Aorta (tissue), 5 donors: ENCODE measurements at places on chromosomes 12 and 14.
A peak's percentile ranks its signal among the peaks of the same experiment; 100 is the strongest.

- no peak overlapping the region for H3K27ac ChIP-seq
- no peaks in the 10 kb centered on the region for H3K36me3 ChIP-seq
- H3K4me1 ChIP-seq = no peaks in the 10 kb centered on the region
- peak overlapping the region; percentile 21 for H3K4me3 ChIP-seq
- H3K27me3 ChIP-seq = no peaks in the 10 kb centered on the region
These were observed 114.7 kb upstream of the MYL2 start for GRCh38 chr12:111034886-111035577.

DNA sequence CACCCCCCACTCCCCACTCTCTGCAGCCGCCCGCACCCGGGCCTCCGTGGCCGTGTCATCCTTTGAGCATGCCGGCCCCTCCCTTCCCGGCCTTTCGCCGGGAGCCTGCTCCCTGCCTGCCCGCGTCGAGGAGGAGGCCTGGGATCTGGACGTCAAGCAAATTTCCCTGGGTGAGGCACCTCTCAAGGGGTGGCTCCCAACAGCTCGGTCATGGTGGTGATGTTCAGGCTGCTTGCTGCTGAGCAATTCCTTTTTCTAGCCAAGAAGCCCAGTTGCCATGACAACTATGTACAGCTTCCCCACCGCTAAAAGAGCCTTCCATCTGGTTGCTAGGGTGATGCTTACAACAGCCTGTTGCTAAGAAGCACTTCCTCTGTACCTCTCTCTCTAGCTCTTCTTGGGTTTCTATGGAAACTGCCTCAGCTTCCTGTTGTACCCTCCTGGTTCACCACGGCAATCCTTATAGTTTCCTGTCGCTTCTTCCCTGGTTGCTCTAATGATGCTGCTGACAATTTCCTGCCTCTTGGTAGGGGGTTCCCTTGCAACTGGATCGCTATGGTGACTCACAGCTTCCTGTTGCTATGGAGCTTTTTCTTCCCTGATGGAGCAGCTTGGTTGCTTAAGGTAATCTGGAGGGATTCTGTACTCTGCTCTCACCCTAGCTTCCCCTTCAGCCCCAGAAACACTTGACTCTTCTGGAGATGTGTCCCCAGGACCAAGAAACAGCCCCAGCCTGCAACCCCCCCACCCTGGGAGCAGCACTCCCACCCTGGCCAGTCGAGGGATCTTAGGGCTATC is 11.0 kb downstream of the ZNF219 start:
- H3K27ac ChIP-seq = no peak overlapping the region
- peak; percentile 66 for DNase-seq
- H3K4me3 ChIP-seq = no peak overlapping the region
- H3K36me3 ChIP-seq = peaks cover 10% of the 10 kb centered on the region
- no peaks in the 10 kb centered on the region for H3K4me1 ChIP-seq

DNA sequence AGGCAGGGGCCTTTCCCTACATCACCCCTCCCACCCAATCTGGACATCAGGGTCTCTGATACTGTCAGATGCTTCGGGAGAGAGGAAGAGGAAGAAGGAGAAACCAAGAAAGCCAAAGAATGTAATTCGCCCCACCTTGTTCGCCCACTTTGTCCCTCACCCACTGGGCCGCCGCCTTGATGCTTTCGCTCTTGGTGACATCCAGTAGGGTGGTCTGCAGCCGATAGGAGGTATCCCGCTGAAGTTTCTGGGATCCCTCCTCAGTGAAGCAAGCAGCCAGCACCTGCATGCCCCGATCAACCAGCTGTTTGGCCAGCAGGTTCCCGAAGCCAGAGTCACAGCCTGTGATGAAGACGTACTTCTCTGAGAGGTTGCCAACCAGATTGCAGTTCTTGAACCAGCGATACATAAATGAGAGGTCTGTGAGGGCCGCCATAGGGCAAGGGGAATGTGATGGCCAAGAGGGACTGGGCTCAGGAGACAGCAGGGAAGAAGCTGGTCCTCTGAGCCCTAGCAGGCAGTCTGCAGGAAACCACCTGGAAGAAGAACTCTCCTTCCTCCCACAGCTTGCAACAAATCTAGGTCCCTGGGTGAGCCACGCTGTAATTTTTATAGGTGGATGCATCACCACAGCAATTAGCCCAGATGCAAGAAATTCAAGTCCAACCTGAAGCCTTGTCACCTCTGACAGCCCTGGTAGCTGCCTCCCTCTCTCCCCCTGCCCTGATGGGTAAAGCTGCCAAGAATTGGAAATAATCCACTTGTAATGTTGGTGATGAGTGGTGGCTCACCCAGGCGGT is at the start of gene SDR9C7:
Gene SDR9C7 (minus strand): TSS at position 583 of the 800 bp plus-strand sequence. CDS start 147 bp downstream, at position 436.
- H3K4me3 ChIP-seq = no peak within 1 kb of the TSS
- no peaks in the 10 kb centered on the region for H3K27me3 ChIP-seq
- no peak within 1 kb of the TSS for H3K27ac ChIP-seq
- no peaks in the 10 kb centered on the region for H3K4me1 ChIP-seq

DNA sequence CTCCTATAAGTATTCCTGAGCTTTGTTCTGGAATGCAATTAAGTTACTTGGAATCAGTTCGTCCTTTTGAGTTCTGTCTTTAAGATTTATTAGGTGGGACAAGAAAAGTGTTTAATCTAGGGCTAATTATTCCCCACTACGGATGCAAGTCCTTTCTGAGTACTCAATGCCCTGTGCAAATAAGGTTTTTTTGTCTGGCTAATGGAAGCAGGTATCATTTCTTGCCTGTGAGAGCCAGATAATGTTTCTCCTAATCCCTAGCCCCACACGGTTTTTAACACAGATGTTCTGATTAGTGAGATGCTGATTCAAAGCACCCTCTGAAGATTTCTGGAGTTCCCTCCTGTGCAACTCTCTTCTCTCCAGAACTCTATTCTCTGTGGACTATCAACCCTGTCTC is 296.6 kb upstream of the PRICKLE1 start:
- H3K4me3 ChIP-seq = no peak overlapping the region
- no peaks in the 10 kb centered on the region for H3K36me3 ChIP-seq
- H3K4me1 ChIP-seq = no peaks in the 10 kb centered on the region
- no peak overlapping the region for H3K27ac ChIP-seq
- no peaks in the 10 kb centered on the region for H3K27me3 ChIP-seq
- DNase-seq = no peak

GRCh38 chr14:68580671-68581070 is 212.2 kb downstream of the ZFP36L1 start:
- no peaks in the 10 kb centered on the region for H3K4me1 ChIP-seq
- H3K27ac ChIP-seq = no peak overlapping the region
- no peaks in the 10 kb centered on the region for H3K27me3 ChIP-seq
- no peaks in the 10 kb centered on the region for H3K36me3 ChIP-seq
- no peak overlapping the region for H3K4me3 ChIP-seq

GRCh38 chr14:66998013-66998412 is 191.2 kb upstream of the GARIN2 start:
- no peaks in the 10 kb centered on the region for H3K36me3 ChIP-seq
- DNase-seq = no peak
- no peaks in the 10 kb centered on the region for H3K4me1 ChIP-seq

DNA sequence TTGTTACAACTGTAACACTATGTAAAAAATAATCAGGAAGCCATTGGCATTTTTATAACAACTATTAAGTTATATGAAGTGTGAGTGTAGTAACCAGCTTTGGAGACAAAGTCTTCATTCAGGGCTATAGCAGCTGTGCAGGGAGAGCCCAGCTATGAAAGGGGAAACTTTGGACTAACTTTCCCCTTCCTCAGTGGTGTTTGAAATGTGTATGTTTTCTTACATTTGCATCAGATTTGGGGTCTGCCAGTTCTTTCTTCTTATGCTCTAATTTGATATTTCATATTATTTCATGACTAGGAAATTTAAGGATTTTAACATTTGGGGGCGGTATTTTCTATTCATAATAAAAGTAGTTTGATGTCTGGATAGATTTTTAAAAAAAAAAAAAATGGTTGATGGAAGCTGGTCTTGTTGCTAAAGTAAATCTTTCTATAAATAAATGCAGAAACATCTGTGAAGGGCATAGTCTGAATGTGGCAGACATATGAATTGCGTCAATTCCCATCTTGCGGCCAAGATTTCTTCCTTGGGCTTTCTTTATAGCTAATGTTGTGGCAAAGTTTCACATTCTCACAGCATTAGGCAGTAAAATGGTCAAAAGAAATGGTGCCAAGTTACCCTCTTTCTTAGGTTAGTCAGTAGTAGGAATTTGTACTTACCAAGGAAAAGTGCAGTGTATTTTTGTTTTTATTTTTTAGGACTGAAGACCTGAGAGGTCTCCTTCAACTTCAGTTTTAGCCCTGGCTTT is 35.6 kb downstream of the RASSF8 start:
- H3K27ac ChIP-seq = peak overlapping the region; percentile 81
- peaks cover 3% of the 10 kb centered on the region for H3K4me1 ChIP-seq
- H3K27me3 ChIP-seq = no peaks in the 10 kb centered on the region
- H3K36me3 ChIP-seq = no peaks in the 10 kb centered on the region

DNA sequence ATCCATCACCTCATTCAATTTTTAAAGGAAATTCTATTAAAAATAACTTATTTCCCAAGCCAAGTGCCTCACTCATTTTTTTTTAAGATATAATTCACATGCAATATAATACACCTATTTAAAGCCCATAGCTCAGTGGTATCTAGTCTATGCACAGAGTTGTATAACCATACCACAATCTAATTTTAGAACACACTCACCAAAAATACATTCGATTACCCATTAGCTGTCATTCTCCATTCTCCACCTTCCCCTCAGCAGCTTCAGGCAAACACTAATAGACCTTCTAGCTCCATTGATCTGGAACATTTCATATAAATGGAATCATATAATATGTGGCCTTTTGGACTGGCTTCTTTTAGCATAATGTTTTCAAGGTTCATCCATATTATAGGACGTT is 49.5 kb downstream of the CLMN start:
- no peaks in the 10 kb centered on the region for H3K36me3 ChIP-seq
- no peak for DNase-seq
- no peak overlapping the region for H3K27ac ChIP-seq
- no peaks in the 10 kb centered on the region for H3K27me3 ChIP-seq
- H3K4me3 ChIP-seq = no peak overlapping the region
- H3K4me1 ChIP-seq = no peaks in the 10 kb centered on the region

GRCh38 chr12:131437706-131438492 is 273.0 kb upstream of the SFSWAP start:
- H3K36me3 ChIP-seq = no peaks in the 10 kb centered on the region
- H3K4me1 ChIP-seq = no peaks in the 10 kb centered on the region
- DNase-seq = no peak
- H3K27ac ChIP-seq = no peak overlapping the region
- no peaks in the 10 kb centered on the region for H3K27me3 ChIP-seq

GRCh38 chr12:82896277-82896676 is 209.6 kb downstream of the TMTC2 start:
- no peaks in the 10 kb centered on the region for H3K27me3 ChIP-seq
- H3K4me3 ChIP-seq = no peak overlapping the region
- H3K27ac ChIP-seq = no peak overlapping the region
- no peak for DNase-seq
- H3K4me1 ChIP-seq = no peaks in the 10 kb centered on the region

DNA sequence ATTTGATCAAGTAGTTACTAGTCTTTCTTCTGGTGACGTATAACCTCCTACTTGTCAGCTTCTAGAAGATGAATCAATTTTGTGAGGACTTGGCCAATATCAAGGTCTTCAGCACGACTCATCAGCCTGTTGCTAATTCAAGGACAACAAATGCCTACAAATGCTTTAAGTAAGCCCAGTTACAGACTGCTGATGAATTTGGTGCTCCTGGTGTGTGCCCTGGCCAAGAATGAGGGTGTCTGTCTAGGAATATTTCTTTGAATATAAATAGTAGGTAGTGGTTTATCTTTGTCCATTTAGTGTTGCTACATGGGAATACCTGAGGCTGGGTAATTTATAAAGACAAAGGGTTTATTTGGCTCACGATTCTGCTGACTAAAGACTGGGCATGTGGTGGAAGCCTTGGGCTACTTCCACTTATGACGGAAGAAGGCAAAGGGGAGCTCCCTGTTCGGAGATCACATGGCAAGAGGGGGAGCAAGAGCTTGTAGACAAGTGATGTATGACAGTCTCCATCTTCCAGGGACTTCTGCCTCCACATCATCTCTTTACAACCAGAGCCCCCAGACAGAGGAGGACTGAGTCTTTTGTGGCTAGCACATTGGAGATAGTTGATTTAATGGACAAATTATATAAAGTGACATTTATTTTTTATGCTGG is 180.2 kb downstream of the CRADD start:
- no peak for DNase-seq
- no peak overlapping the region for H3K4me3 ChIP-seq
- no peak overlapping the region for H3K27ac ChIP-seq
- no peaks in the 10 kb centered on the region for H3K27me3 ChIP-seq
- H3K4me1 ChIP-seq = no peaks in the 10 kb centered on the region
- H3K36me3 ChIP-seq = no peaks in the 10 kb centered on the region

DNA sequence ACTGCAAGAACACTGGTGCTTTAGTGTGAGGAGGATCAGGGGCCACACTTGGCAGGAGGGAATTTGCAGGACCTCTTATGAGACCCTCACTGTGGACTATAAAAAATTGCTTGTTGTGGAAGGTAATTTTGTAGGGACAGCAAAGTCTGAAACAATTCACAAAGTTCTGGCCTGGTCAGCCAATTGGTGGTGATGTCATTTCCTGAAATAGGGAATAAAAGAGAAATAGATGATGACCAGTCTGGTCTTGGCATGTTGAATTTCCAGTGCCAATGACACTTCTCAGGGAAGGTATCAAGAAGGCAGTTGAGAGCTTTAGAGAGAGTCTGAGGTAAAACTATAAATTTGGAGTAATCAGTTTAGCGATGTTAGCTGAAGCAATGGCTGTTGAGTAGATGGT is 129.3 kb upstream of the LMNTD1 start:
- H3K36me3 ChIP-seq = no peaks in the 10 kb centered on the region
- no peaks in the 10 kb centered on the region for H3K4me1 ChIP-seq
- H3K4me3 ChIP-seq = no peak overlapping the region
- no peak for DNase-seq
- no peaks in the 10 kb centered on the region for H3K27me3 ChIP-seq

DNA sequence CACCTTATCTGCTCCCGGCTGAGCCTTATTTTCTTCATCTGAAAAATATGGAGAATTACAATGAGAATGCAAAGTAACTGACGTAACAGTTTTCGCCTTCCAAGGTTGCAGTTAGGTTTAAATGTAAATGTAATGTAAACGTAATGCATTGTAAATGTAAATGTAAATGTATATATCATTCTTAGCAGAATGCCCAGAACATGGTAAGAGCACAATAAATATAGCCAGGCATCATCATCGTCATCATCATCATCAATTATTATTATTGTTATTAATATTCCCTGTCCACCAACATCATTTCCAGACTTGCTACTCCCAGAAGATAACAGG is 770.0 kb downstream of the MED13L start:
- H3K27me3 ChIP-seq = no peaks in the 10 kb centered on the region
- no peaks in the 10 kb centered on the region for H3K36me3 ChIP-seq
- DNase-seq = no peak
- no peak overlapping the region for H3K27ac ChIP-seq
- no peak overlapping the region for H3K4me3 ChIP-seq

DNA sequence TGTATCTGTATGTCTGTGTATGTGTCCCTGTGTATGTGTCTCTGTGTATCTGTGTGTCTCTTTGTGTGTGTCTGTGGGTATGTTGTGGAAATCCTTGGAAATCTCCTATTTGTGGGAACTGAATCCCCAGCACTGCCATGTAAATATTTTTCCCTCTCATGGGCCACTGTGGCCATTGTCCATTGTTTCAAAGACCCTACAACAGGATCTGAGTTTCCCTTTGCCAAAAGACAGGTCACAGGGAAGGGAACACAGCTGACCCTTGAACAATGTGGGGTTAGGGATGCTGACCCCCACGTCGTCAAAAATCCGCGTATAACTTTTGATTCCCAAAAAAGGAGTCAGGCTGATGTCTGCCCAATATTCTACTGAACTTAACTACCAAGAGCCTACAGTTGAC is 22.5 kb upstream of the BCL2L14 start:
- no peaks in the 10 kb centered on the region for H3K27me3 ChIP-seq
- H3K36me3 ChIP-seq = no peaks in the 10 kb centered on the region
- no peak overlapping the region for H3K27ac ChIP-seq
- no peak for DNase-seq
- H3K4me1 ChIP-seq = no peaks in the 10 kb centered on the region
- no peak overlapping the region for H3K4me3 ChIP-seq
